KG1 (cell line): ENCODE measurements at places on chromosomes 2 and 18.

- no peak for DNase-seq
These were observed 45.7 kb downstream of the RDH14 start for GRCh38 chr2:18514526-18515461.

DNA sequence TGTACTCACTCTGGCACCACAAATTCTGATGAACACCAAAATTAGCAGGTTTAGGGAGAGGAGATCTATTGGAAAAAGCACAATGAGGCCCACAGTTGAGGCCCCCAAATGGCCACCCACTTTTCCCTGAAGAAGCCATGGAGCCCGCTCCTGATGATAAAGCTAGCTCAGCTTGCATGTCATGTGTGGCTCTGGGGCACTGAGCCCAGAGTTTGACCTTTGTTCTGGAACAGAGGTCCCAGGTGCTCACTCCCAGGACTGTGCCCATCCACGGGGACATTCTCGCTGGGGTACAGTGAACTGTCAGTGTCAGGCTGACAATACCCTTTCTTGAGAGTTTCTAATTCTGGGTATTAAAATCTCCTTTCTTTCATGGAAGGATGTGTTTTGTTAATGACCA lies 36.2 kb downstream of the XDH start:
- no peak for DNase-seq

GRCh38 chr18:58392324-58393000 lies 236.4 kb downstream of the ALPK2 start:
- DNase-seq = no peak

GRCh38 chr18:33761363-33761762 lies 183.3 kb downstream of the ASXL3 start:
- no peak for DNase-seq

- no peak for DNase-seq
These were observed 921.0 kb upstream of the SLC39A10 start for GRCh38 chr2:194735837-194736542.
